ENCODE measurements at places on chromosomes 13 and 19.

DNA sequence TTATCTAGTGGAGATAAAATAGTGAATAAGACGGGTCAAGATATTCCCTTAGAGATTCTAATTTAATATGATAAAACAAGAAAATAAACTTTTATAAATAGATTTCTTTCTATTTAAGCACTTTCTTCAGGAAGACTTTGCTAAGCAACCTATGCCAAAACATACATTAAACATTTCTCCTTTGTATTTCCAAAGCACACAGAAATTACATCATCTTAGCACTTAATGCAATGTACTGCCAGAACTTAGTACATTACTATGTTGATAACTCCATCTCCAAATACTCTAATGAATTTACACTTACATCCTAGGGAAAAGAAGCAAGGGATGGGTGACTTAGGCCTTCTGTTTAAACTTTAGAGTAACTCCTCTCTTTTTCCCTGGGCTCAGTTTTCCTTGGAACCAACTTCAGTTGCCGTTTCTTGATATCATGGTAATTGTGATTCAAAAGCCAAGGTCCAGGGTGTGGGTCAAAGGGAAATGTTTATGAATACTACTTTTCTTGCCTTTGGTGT is 322.6 kb upstream of the PCDH20 start:
- DNase-seq, result no peak

DNA sequence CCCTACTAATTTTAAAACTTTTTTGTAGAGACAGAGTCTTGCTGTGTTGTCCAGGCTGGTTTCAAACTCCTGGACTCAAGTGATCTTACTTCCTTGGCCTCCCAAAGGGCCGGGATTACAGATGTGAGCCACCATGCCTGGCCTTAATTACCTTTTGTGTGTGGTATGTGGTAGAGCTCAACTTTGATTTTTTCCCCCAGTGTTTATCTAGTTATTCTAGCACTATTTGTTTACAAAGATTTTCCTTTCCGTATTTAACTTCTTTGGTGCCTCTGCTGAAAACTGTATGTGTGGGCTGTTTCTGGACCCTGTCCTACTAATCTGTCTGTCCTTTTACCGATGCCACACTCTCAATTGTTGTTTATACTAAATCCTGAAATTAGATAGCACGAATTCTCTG is 9.4 kb upstream of the ERCC5 start:
- DNase-seq, result no peak

DNA sequence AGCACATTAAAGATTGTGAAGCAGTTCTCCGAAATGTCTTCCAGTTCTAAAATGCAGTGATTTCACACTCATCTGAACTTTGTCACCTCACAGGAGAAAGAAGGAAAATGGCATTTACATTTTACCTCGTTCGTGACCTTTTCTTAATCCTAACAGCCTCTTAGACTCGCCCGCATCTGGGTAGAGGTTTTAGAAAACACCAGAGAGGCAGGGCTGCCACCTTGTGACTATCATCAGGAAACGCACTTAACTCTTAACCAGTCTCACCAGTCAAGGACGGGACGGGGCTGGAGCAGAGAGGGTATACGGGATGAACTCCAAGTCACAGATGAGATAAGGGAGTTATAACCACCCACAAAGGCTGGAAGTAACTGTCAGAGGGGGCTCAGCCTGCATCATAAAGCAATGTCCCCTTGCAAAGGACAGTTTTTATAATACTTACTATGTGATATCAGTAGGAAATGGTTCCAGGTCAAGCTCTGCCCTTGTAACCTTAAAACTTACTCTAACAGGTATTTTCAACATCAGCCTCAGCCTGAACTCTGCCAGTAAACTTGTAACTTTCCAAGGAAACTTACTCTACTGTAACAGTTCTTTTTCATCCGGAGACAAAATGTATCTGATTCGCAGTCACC is 8.6 kb upstream of the CEACAM6 start:
- peak; percentile 61 for DNase-seq

- DNase-seq, result no peak
These were observed 11.5 kb upstream of the OXGR1 start for GRCh38 chr13:97005625-97006262.

DNA sequence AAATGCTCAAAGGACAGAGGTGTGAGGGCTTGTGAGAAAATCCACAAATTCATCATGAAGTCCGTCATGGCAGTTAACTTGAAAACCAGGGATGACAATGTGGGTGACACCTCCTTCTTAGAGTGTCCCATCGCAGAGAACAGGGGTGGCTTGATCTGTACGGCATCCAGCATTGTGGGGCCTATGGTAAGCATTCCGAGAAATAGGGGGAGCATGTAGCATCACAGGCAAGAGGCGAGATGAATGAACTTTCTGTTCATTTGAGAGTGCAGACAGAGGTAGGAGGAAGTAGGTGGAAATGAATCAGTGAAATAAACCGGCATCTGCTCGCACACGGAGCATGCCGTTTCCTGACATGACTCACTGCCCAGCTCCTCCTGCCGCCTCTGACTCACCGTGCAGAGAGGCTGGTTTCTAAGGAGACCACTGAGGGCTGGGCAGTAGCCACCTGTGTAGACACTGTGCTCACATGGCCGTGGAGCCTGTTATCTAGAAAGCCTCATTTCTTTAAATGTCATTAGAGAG is 339.0 kb downstream of the RFC3 start:
- peak; percentile 65 for DNase-seq

- DNase-seq, result no peak
These were observed 624.0 kb upstream of the GPC6 start for GRCh38 chr13:92602560-92602959.

- DNase-seq, result no peak
These were observed 15.1 kb upstream of the ZNF507 start for GRCh38 chr19:32330213-32330857.

DNA sequence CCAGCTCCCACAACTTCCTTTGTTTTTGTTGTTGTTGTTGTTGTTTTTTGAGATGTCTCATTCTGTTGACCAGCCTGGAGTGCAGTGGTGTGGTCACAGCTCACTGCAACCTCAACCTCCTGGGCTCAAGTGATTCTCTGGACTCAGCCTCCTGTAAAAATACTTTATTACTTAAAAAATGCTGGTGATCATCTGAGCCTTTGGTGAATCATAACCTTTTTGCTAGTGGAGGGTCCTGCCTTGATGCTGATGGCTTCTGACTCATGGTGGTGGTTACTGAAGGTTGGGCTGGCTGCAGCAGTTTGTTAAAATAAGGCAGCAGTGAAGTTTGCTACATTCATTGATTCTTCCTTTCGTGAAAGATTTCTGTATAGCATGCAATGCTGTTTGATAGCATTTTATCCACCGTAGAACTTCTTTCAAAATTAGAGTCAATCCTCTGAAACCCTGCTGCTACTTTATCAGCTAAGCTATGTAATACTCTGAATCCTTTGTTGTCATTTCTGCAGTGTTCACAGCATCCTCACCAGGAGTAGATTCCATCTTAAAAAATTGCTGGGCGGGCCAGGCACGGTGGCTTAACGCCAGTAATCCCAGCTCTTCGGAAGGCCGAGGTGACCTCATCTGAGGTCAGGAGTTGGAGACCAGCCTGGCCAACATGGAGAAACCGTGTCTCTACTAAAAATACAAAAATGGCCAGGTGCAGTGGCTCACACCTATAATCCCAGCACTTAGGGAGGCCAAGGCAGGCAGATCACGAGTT is 18.0 kb downstream of the ARHGAP35 start:
- no peak for DNase-seq

GRCh38 chr13:43492745-43493144 is 294.0 kb downstream of the ENOX1 start:
- no peak for DNase-seq

- DNase-seq, result peak; percentile 61
These were observed 14.2 kb downstream of the CHERP start for GRCh38 chr19:16527971-16528521.

DNA sequence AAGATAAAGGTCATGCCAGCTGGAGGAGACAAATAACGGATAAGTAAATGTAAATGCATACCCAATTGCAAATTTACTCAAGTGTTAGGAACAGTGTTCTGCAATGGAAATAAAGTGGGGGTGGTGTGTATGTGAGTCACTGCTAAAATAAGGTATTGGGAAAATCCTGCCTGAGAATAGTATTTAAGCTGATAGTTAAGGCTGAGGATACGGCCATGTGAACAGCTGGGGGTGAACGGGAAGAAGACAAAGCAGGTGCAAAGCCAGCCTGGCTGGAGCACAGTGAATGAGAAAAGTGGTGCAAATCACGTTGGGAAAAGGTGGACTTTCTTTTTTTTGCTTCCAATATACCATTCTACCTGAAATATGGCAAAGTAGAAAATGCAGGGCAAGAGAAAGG is 242.4 kb upstream of the SLC10A2 start:
- no peak for DNase-seq

- no peak for DNase-seq
These were observed 1286.4 kb downstream of the PCDH9 start for GRCh38 chr13:65943708-65944107.

DNA sequence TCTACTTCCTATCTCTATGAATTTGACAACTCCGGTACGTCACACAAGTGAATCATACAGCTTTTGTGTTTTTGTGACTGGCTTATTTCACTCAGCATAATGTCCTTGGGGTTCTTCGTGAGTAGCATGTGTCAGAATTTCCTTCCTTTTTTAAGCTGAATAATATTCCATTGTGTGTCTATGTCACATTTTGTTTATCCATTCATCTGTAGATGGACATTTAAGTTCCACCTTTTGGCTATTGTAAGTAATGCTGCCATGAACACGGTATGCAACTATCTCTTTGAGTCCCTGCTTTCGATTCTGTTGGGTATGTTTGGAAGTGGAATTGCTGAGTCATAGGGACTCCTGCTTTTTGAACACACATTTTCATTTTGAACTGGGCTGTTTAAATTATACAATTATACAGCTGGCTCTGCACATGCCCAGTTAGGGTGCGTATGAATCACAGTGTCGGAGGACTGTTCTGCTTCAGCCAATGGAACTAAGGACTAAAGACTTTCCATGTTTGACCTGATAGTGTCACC is 43.0 kb upstream of the C13orf42 start:
- DNase-seq, result peak; percentile 25

DNA sequence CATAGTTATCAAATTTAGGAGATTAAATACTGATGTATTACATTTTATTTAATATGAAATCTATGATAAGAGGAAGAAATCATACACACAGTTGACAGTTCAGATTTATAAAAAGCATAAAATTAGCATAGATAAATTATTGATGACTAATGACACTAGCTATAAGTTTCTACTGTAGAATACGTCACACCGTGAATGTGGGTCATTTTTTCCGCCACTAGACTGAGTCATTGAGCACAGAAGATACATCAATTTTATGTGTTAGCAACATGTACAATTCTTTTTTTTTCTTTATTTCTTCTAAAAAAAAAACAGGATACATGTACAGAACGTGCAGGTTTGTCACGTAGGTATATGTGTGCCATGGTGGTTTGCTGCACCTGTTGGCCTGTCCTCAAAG is 22.2 kb downstream of the AP2S1 start:
- DNase-seq, result peak; percentile 74

GRCh38 chr13:34369931-34370330 is 552.0 kb downstream of the RFC3 start:
- no peak for DNase-seq

GRCh38 chr13:35549481-35549880 is 73.0 kb upstream of the MAB21L1 start:
- DNase-seq, result no peak

GRCh38 chr19:18119717-18120105 is 22.1 kb downstream of the MAST3 start:
- DNase-seq, result peak; percentile 73

DNA sequence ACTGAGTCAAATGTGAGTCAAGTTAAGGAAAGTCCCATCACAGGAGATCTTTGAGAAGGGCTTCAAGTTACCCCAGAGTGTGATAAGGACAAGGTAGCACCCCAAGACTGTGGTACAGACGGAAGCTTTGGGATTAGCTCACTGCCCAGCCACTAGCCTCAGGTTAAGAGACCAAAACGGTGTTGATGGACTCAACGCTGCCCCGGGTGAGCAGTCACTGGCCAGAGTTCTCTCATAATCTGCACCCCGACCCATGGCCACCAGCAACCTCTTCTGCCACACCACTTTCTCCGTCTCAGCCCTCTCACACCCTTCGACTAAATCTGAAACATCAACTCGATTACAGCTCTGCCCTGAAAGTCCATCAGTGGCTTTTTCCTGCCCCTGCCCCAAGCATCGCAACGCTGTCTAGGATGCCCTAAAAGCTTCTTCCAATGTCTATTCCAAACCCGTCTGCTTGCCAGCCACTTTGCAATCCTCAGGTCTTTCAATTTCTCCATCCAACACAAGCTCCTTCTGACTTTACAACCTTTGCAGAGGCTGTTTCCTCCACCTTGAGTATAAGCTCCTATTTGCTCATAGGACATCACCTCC is 5.6 kb downstream of the HNRNPL start:
- no peak for DNase-seq

DNA sequence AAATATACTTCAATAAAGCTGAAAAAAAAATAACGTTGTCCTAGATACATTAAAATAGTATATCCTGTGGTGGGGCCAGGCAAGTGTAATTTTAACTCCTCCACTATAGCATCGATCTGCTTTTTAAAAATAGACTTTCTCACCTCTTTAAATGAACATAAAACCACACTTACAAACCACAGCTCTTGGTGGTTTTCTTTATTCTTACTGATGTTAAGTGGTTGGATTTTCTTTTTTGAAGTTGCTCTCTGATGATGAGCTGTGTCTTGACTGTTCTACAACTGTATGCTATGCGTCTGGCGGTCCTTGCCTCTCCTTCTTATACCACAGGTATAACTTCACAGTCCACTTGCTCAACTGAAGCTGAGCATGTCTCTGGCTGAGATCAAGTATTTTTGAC is 721.5 kb upstream of the KLHL1 start:
- no peak for DNase-seq

DNA sequence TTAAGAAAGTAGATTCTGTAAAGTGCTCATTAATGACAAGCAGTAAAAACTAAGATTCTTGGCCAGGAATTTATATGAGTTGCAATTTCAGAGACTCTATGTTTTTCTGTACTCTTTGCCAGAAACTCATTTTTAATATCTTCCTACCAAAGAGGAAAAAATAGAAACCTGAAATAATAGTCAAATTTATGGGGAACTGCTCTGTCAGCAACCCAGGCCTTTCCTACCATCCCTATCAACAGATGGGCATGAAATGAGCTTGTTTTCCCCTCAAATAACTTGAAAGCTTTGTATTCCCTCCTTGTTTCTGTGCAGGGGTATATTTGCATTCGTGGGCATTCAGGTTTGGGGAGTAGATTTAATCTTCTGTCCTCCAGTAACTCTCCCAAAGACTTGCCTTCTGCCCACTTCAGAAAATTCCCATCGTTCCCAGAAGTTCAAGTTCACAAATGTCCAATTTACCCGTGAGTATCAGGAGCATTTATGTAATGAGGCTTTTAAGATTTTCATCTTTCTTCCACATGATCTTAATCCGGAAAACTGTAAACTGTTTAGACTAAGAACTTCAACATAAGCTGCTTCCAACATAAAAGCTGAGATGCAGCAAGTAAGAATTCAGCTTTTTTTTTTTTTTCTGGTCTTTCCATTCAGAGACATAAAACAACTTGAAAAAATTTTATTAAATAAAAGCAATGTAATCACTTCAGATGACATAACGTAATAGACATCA is 363.1 kb downstream of the EFNB2 start:
- no peak for DNase-seq

GRCh38 chr13:60797112-60797511 is 400.1 kb downstream of the TDRD3 start:
- no peak for DNase-seq
